ENCODE measurements at places on chromosomes 4 and X. TPM values are rescaled to one million over a fixed set of nuclear protein-coding genes. Genes with fewer than 3 reads are reported as not detected.

WFS1 gene
- 58.3 TPM for total RNA-seq

MAGED4 gene
- 14.9 TPM for total RNA-seq

STARD8 gene
- total RNA-seq, result 9.2 TPM

ADH7 gene
- not detected for total RNA-seq

RIBC1 gene
- total RNA-seq, result 2.0 TPM

CXCL11 gene
- not detected for total RNA-seq

GPRASP3 gene
- 1.8 TPM for total RNA-seq

ETDA gene
- not detected for total RNA-seq

ACE2 gene
- total RNA-seq, result 5.6 TPM

WNK3 gene
- 5.4 TPM for total RNA-seq

NAA11 gene
- not detected for total RNA-seq

ANAPC10 gene
- 45.5 TPM for total RNA-seq

FSTL5 gene
- not detected for total RNA-seq

BRS3 gene
- not detected for total RNA-seq

ATP2B3 gene
- total RNA-seq, result not detected

NIPAL1 gene
- under 0.01 TPM for total RNA-seq

CENPVL2 gene
- not detected for total RNA-seq

CENPVL1 gene
- not detected for total RNA-seq

MAGEB1 gene
- not detected for total RNA-seq

KLB gene
- 4.6 TPM for total RNA-seq

NSG1 gene
- 0.48 TPM for total RNA-seq

TACC3 gene
- 4.9 TPM for total RNA-seq

PRRG3 gene
- 1.8 TPM for total RNA-seq

GPRASP1 gene
- 7.5 TPM for total RNA-seq

SPANXN3 gene
- not detected for total RNA-seq

CSAG2 gene
- not detected for total RNA-seq

SPARCL1 gene
- total RNA-seq, result 371 TPM

ELF4 gene
- 9.2 TPM for total RNA-seq

NPNT gene
- 26.8 TPM for total RNA-seq

TMPRSS11F gene
- total RNA-seq, result not detected

CYTL1 gene
- total RNA-seq, result 0.66 TPM

BBS12 gene
- 15.2 TPM for total RNA-seq

RPL36A gene
- total RNA-seq, result 526 TPM

NHS gene
- total RNA-seq, result 8.8 TPM

XAGE1A gene
- not detected for total RNA-seq

FAM149A gene
- total RNA-seq, result 22.9 TPM

AMTN gene
- not detected for total RNA-seq

CFAP99 gene
- total RNA-seq, result 2.0 TPM

CDX4 gene
- total RNA-seq, result not detected

DKK2 gene
- 5.8 TPM for total RNA-seq

LGI2 gene
- total RNA-seq, result 0.33 TPM

C1QTNF7 gene
- total RNA-seq, result 2.6 TPM

CNGA2 gene
- total RNA-seq, result not detected

ASMT gene
- total RNA-seq, result not detected

GAGE12H gene
- not detected for total RNA-seq

SUPT20HL2 gene
- not detected for total RNA-seq

SHROOM3 gene
- total RNA-seq, result 145 TPM

REELD1 gene
- 0.98 TPM for total RNA-seq

FGF5 gene
- total RNA-seq, result not detected

GNRHR gene
- not detected for total RNA-seq

GJB1 gene
- not detected for total RNA-seq

GYPE gene
- total RNA-seq, result 0.29 TPM

GAGE1 gene
- total RNA-seq, result not detected

EREG gene
- total RNA-seq, result 3.3 TPM

PRRG1 gene
- total RNA-seq, result 15.2 TPM
